ENCODE measurements at places on chromosomes 7 and 10.

DNA sequence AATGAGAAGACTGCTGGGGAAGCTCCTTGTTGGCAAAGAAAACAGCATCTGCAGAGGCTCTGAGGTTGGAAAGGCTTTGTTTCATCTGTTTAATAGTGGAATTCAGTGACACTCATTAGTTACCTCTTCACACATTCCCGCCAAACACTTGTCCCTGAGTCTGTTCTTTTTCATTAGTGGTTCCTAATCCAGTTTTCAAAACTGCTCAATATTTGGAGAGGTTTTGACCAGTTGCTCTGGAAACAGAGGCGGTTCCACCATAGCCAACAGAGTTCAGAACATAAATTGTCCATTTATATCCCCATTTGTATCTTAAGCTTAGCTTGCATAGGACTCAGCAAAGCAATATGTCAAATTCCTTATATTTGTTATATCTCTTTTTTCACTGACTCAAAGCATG, 754.6 kb downstream of the AUTS2 start:
- DNase-seq = no peak

DNA sequence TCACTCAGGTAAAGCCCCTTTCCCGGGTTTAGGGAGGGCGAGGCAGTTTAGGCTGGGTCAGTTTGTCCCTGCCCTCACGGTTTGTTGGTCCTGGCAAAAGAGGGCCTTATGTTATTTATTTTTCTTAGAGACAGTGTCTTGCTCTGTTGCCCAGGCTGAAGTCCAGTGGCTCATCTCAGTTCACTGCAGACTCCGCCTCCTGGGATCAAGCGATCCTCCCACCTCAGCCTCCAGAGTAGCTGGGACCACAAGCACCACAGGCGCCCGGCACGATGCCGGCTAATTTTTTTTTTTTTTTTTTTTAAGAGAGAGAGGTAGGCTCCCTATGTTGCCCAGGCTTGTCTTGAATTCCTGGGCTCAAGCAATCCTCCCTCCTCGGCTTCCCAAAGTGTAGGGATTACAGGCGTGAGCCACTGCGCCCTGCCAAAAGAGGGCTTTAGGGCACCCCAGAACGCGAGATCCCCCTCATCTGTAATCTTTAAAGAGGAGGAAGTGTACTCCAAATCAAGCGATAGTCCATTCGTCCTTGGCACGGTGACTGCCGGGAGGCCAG, 626 bp upstream of the BMS1 start:
- no peak for DNase-seq

DNA sequence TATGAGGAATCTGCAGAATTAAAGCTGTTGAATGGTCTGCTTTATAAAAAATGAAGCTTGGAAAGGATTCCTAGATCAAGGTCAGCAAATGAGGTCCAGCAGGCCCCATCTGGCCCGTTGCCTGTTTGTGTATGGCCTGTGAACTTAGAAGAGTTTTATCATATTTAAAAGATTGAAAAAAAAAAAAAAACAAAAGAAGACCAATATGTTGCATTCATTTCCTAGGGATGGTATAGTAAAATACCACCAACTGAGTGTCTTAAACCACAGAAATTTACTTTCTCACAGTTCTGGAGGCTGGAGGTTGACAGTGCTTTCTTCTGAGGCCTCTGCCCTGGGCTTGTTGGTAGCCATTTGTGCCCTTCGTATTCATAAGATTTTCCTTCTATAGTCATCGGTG, 109.2 kb downstream of the PPP1R3A start:
- DNase-seq = no peak

DNA sequence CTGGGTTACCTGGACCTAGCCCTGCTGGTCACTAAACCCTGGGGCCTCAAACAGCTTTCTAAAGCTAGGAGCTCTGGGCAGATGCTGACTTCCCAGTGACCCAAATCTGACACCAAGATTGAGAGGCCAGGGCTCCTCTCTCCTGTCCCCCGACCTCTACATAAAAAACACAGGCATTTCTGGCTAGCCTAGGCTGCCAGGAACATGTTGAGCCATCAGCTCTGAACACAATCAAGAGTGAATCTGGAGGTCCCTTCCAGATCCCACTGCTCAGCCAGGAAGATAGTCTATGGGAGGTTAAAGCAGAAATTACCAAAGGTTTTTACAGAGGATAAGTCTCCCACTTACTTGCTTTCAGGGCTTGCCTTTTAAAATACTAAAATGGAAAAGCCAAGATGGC, 22.1 kb upstream of the PDE1C start:
- DNase-seq = no peak

DNA sequence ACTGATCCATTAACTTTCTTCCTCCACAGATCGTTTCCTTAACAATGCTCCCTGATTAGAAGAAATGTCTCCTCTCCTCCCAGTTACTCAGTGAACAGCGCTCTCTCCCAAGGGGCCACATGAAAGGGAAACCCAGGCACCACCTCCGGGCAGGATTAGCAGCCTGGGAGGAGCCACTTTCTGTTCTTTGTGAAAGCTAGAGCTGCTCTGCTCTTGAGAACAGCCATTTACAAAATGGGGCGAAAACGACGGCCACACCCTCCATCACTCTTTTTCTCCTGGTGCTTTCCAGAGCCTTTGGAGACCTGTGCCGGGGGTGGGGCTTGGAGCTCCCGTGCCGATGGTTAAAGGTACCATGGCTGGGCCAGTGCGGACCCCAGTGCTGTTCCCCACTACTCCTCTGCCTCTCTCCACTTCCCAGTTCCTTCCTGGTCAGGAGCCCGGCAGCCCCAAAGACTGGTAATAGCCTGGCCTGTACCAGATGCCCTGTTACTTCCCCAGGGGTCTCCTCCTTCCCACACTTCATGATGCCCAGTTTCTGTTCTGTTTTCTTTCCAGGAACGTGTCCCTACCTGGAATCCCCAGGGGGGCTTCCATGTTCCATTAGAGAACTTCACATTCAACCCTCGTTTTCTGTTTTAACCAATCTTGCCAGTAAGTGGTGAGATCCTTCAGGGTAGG, 402.9 kb upstream of the GALNT17 start:
- no peak for DNase-seq

DNA sequence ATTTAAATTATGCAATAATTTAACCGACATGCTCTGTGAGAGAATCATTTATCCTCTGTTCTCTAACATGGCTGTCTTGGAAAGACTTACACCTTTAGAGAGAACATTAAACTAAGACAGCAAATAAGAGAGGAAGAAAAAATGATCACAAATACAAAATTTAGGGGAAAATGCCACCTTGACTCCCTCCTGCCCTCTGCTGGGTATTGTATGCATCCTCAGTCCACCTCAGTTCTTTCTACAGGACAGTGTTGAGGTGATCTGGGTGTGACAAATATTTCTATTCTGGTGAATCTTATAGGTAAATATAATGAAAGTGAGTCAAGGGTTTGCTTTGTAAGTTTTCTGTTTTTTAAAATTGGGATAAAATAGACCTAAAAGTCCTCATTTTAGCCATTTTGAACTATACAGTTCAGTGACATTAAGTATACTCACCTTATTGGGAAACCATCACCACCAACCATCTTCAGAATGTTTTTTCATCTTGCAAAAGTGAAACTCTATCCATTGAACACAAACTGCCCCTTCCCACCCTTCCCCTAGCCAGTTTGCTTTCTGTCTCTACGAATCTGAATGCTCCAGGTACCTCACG, 61.5 kb upstream of the ELMO1 start:
- DNase-seq = no peak

GRCh38 chr10:43090664-43091063, 13.8 kb downstream of the RET start:
- no peak for DNase-seq

DNA sequence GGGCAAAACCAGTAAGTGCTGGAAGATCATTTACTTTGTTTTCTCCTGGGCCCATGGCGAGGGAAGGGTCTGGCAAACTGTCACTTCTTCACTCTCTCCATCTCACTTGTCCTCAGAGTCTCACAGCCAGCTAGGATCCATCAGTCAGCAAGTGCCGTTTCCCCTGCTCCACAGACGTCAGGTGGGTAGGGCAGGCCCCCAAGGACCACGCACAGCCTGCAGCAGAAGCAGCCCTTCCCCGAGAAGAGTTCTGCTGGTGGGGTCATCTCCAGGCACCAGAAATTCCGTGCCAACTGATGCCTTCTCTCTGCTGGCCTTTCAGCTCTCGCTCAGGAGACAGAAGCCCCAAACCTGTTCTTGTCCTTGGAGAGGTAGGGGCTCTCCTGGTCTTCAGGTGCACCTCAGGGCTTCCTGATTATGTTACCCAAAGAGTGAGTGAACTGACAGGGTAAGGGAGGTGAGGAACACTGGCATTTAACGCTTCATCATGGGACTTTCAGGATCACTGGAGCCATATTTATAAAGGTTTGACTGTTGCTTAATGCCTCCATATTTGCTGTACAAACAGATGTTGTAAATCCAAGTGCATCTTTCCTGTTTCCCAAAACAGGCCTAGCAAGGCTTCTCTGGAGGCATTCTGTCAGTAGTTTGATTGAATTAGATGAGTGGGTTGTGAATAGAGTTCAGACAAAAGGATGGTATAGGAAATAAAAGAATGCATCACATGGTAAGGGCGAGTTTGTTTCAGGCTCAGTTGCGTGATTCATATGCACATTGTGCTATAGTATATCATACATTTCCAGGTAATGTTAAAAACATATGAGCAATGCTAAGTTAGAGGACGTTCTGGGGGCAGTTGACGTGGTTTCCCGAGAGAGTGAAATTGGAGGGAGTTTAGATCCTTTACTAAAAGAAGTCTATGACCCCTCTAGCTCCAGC, 13.7 kb upstream of the TSPAN15 start:
- no peak for DNase-seq

- DNase-seq = no peak
These were observed 102.2 kb downstream of the ZNF92 start for GRCh38 chr7:65475734-65476319.

DNA sequence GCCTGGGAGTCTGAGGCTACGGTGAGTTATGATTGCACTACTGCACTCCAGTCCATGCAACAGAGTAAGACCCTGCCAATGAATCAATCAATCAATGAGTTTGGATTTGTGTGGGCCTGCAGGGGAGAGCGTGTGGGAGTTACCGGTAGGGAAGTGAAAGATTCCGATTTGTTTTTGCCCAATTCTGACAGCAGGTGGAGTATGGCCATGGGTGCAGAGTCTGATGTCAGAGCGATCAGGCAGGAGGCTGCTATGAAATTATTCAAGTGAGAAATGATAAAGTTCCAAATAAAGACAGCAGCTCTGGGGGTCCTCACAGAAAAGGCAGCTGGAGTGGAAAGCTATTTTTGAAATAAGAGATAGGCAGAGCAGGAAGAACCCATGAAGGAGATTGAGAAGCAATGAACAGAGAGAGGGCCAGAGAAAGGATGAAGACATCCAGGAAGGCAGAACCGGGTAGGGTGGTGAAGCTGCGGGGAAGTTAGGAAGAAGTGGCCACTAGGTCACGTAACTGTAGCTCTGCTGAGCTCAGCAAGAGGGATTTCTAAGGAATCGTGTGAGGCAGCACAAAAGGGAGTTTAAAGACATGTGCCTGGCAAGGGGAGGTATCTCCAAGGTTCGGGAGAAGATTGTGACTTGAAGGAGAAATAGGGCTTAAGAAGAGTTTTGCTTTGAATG, 93.7 kb upstream of the NMT2 start:
- DNase-seq = no peak

DNA sequence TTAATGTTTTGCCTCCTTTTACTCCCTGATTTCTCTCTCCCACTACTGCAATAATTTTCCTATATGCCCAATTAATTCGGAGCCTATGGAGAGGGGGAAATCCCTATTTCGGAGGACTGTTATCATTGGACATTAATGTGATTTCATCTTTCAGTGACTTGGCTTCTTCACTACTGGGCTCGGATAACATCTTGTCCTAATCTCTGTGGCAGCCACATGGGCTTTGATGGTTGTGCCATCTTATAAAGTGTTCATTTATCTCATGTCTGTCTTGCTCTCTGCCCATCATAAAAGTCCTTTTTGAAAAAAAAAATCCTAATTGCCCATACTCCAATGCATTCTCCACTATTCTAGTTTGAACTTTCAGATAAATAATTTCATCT, 15.5 kb upstream of the FAM3C start:
- no peak for DNase-seq
